Fibroblast of skin of right biceps (primary cell): ENCODE measurements at places on chromosomes 1 and 21.

GRCh38 chr1:156682166-156682890 is 5.1 kb upstream of the NES start:
- DNase-seq, result no peak

GRCh38 chr1:89927049-89927448 is 67.9 kb upstream of the ZNF326 start:
- DNase-seq, result no peak

GRCh38 chr1:68442006-68442405 is 7.7 kb downstream of the RPE65 start:
- no peak for DNase-seq

DNA sequence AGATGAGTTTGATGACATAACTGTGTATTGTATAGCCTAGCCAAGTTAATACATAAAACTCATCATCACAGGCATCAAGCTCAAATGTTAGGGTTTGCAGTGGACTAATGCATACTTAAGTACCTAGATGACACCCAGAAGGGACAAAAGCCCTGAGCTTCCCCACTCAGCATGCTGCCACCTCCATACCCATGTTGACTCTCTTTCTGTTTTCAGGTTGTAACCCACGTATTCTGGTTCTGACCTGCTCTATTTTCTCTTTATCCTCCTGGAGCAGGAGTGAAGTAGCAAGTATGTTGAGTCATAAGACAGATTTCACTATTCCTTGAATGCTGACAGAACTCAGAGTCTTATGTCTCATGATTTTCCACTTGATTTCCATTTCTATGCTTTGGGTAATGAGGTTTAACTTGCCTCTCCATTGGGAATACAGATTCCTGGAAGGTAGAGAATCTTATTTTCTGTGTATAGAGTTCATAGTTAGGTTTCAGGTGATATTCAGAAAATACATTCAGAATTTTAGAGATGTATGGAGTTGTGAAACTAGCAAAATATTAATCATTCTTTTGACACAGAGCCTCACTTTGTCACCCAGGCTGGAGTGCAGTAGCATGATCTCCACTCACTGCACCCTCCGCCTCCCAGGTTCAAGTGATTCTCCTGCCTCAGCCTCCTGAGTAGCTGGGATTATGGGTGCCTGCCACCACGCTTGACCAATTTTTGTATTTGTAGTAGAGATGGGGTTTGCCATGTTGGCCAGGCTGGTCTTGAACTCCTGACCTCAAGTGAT is 122.5 kb upstream of the KCNJ15 start:
- DNase-seq, result no peak

DNA sequence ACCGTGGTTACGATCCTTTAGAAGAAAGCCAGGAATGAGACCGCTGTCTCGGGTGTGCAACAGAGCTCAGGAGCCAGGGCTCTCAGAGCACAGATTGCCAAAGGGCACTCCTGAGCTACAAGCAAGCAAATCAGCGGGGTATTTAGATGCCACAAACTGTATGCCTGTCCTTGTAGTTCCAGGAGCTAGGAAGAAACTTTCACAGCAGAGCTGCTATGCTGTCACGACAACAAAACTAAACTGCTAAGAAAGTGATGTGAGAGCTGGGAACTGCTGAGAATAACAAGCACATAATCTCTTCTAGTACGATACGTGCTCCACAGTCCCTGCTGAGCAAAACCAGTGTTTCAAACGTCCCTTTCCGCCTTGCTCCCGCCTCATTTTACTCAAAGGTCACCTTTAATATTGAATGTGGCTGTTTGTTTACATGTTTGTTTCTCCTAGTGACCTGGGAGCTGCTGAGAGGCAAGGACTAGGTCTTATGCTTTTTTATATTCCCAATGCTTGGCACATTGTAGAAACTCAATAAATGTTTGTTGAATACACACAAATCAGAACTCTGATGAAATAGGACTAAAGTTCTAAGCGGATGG is 14.7 kb downstream of the GREM2 start:
- DNase-seq, result no peak

GRCh38 chr1:24045771-24046170 is 65.6 kb upstream of the SRSF10 start:
- no peak for DNase-seq
